B cell (primary cell): ENCODE measurements at places on chromosomes 5 and 9.

DNA sequence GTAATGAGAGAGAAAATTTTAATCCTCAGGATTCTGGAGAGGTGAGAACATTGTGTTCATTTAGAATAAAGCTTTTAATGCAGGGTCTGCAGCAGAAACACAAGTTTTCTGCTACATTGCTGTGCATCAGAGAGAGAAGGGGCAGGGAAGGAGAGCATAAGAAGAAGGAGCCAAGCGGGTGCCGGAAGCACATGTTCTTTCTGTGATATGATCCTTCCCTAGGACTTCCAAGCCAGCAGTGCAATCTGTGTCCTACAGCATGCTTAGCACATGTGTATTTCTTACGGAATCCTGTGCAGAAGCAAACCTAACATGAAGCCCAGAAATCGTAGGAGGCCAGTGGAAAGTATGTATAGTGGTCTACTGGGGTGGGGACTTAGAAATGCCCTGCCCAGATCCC lies 458.3 kb upstream of the BRINP1 start:
- no peak for DNase-seq

GRCh38 chr9:131432597-131433301 lies 38.9 kb downstream of the PRRC2B start:
- DNase-seq = no peak

DNA sequence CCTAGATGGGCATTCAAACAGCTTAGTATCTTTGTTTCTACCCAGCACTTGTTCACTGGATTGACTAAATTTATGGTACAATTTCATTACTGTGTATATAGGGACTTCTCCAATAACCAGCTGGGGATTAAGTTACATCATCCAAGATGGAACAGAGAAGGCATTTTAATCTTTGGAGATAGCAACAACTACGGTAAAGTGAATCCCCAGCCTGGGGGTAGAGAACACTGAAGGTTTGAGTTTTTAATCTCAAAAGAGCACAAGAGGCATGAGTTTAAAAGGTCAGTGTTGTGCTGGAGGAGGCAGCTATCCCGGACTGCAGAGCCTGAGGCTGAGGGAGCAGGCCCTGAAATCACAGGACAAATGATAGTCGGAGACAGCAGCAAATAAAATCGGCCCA lies 28.6 kb downstream of the DDX31 start:
- DNase-seq = no peak

DNA sequence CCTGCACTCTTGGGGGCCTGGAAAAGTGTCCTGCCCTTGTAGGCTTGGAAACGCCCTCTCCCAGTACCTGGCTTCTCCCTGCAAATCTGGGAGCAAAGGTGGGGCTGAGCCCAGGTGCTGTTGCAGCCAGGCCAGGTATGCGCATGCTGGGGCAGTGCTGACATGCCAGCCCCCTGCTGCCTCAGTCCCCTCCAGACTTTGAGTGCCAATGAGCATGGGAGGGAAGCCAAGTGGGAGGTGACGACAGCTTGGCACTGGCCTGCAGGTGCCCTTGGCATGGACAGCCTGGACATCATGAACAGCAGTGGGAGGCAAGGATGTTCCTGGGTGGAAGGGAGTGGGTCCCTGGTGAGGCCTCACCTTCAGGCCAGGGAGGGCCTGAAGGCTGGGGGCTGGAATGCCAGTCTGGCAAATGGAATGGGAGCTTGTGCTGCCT lies 1494.4 kb upstream of the NUDT12 start:
- no peak for DNase-seq

- no peak for DNase-seq
Observed at GRCh38 chr5:14439087-14439871, 142.3 kb upstream of the OTULINL start.

- DNase-seq = no peak
Observed at GRCh38 chr5:40033009-40033408, 608.2 kb upstream of the DAB2 start.

DNA sequence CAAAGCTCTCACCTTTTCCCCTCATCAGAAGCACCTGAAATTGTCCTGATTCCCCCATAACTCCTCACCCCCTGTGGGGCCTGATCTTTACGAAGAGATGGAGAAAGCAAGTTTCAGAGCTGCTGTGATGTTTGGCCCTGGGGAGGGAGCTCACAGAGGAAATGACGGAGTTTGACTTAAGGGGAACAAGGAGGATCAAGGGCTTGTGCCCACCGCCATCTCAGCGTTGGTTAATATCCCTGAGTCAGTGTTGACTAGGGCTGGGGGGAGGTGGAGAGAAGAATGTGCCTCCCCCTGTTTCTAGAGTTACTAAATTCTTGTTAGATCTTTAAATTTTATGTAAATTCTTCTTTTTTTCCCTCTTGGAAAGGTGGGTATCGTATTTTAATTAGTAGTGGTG lies 27.8 kb downstream of the FGF18 start:
- DNase-seq = no peak

GRCh38 chr5:40331616-40332015 lies 348.1 kb upstream of the PTGER4 start:
- no peak for DNase-seq

GRCh38 chr5:83751201-83751600 lies 30.5 kb upstream of the HAPLN1 start:
- DNase-seq = no peak

GRCh38 chr9:14366076-14366475 lies 52.1 kb upstream of the NFIB start:
- no peak for DNase-seq

DNA sequence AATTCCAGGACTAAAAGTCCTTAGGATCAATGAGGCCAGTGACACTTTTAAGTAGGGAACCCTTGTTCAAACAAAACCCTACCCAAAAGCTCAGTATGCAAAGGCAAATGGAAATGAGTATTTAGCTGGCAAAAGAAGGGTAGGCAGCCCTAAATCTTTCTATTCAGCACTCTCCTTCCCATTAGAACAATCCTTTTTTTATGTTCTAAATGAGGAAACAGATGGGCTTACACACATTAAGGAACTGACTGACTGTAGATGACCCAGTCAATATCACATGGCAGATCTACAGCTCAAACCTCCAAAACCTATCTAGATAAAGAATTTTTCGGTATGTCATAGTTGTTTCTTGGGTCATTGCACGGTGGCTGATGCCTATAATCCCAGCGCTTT lies 7.2 kb downstream of the CSNK1A1 start:
- DNase-seq = no peak

DNA sequence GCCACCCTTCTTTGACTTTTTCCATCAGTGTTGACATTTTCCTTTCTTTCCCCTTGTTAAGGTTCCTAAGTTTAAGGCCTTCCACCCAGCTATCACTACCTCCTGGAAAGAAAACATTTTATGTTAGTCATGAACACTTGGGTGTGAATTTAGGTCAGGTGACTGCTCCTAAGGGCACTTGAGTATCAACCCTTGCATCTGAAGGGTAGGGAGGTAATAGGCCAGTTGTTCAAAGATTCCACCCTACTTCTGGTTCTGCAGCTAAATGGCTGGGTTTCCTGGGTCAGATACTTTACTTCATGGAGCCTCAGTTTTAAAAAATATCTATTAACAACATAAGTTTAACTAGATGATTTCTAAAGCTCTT lies 49.1 kb upstream of the OSMR start:
- no peak for DNase-seq

- no peak for DNase-seq
Observed at GRCh38 chr5:68225188-68225910, 9.8 kb downstream of the PIK3R1 start.

- DNase-seq = no peak
Observed at GRCh38 chr9:9792144-9792857, 820.5 kb downstream of the PTPRD start.

DNA sequence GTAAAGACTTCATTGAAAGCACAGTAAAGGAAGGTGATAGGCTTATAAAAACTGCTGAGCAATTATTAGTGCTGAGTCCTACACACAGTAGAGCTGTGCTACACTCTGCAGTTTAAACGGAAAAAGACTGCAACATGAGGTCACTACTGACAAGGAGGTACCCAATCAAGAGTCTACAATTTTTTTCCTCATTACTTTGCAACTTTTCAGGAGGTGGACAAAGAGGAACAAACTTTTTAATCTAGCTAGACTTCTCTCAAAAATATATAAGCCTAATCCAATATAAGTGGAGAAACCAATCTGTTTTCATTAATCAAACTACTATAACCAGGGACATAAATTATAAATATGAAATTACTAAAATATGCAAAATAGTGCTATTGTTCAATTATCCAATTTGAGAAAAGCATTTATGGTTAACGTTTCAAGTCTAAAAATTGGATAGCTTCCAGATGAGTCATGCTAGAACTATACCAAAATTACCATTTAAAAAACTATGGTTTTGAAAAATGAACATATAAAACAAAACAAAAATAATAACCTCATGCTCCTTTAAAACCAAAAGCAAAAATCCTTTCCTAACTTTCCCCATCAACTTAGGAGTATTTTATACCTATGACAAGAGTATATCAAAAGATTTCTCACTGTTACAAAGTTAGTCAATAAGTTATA lies 37.7 kb downstream of the FAM13B start:
- no peak for DNase-seq

GRCh38 chr9:92147030-92147851 lies 32.0 kb upstream of the SPTLC1 start:
- DNase-seq = no peak

DNA sequence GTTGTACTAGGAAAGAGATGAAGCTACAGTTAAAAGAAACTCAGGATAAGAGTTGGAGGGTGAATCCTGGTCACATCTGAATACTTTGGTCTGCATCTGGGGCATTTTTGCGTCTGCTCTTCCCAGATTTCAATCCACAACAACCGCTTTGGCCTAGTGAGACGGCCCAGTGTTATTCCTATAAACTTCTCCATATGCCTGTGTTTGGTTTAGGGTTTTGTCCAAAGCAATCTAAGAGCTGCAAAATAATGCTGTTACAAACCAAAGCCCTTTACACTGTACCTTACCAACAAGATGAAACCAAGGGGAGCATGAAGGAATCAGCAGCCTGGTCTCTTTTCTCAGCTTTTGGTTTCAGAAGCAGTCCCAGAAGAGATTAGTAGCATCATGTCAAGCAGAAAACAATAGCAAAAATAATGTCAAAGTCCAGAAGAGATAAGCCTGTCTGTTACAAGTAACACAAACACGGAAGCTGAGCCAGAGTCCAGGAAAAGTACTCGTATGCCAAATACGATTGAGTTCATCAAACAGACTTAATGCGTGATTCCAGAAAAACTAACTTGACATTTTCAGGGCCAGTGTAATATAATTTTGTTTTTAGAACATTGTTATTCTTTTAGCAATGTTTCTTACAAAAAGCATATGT lies 379.9 kb upstream of the ACO1 start:
- no peak for DNase-seq

DNA sequence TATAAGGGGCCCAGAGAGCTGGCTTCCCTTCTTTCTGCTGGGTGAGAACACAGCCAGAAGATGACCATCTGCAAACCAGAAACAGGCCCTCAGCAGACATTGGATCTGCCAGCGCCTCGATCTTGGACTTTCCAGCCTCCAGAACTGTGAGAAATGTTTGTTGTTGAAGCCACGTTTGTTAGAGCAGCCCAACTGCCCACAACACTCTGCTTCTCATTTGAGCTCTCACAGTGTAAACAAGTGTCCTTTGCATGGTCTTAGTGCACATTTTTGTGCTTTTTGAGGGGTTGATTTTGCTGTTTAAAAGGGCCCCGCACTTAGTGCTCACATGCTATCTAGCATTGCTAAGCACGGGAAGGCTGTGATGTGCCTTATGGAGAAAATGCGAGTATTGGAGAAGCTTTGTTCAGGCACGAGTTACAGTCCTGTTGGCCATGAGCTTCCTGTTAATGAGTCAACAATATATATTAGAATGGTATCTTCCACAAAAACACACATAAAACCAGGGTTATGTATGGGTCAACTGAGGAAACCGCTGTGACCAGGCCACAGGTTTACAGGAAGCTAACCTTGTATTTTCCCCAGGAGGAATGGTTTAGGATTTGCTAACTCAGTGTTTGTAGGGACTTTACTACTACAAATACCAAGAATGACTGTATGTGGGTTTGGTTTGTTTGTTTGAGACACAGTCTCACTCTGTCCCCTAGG lies 11.9 kb downstream of the CMBL start:
- DNase-seq = no peak

- no peak for DNase-seq
Observed at GRCh38 chr9:130043654-130044623, 950 bp upstream of the FNBP1 start.

- DNase-seq = no peak
Observed at GRCh38 chr5:83066548-83067110, 10.6 kb downstream of the TMEM167A start.

GRCh38 chr5:143501310-143502044 lies 98.0 kb upstream of the NR3C1 start:
- DNase-seq = no peak

DNA sequence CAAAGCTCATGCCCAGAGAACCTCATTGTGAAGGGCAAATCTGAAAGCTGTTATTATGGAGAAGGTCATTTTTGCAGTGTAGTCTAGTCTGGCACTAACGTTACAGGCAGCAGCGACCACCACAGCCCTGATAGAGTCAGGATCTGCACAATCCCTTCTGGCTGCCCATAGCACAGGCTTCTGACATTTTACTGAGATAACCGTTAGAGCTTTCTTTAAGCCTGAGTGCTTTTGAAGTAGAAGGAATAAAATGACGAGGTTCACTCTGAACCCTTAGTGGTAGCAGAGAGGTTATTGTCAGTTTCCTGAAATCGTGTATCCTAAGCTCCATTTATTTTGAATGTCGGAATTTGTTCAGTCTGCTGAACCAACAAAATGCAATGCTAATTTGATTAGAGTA lies 505.1 kb downstream of the CDH12 start:
- DNase-seq = no peak

DNA sequence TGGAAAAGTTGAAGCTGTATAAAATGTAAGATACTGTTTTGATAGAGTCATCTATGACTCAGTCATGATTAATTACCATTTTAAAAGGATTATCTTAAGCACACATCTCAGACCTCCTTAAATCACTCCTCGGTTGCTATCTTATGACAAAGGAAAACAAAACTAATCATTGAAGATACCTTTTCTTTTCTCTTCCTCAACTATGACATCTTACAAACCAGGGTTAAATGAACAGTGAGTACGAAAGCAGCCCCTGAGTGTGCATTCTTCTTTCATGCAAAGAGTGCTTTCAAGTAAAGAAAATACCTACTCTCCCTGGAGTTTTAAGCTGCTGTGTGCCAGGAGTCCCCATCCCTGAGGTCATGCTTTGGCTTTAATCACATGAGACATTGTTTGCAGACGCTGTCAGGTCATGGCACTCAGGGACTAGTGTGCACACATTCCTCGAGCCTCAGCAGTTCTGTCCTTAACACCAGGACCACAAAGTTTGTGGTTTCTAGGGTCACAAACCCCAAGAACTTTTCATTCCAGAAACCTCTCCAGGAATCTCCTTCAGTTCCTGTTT lies 86.7 kb upstream of the ICE1 start:
- DNase-seq = no peak
